AG09309 (cell line): ENCODE measurements at places on chromosomes 1 and 21.

DNA sequence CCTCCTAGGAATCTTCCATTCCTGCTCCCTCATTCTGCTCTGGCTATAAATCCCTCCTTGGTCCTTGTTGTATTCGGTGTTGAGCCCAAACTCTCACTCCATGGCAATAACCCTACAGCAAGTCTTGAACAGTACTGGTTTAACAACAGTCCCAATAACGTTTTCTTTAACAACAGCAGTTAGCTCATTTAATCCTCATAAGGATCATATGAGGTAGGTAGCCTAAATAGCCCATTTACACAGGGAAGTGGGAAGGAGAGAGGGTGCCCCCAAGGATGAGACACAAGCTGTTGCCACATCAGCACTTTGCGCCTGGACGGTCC, 444 bp upstream of the AGTRAP start:
- no peak for DNase-seq

DNA sequence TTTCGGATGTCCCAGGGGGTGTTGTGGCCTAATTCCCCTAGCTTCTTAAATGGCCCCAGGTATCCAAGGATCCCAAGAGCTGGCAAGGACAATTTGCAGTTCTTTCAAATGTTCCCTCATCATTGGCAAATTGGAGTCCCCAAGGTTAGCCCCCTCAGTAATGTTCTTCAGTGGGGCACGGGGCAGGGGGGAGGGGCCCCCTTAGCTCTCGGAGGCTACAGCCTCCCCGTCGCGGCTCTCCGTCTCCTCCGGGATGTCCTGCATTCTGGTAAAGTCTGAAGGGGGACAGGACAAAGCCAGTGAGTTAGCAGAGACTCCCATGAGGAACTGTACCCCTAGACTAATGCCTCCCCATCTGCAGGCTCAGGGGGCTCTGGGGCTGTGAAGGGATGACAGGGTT, 6.3 kb downstream of the RXFP4 start:
- no peak for DNase-seq

DNA sequence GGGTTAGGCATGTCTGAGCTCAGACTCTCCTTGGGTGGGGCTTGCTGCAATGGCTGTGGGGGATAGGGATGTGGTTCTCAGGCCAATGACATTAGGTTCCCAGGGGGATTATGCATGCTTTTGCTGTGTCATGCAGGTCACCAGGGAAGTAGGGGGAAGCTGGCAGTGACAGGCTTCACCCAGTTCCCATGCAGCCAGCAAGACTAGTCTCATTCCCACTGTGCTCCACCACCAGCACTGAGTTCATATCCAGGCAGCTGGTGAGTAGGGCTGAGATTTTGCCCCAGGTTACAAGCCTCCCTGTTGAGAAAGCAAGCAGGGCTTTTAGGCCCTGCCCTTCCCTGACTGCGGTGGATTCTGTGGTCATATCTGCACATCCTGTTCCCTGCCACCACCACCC, 32.1 kb upstream of the PLA2G5 start:
- DNase-seq: no peak

- DNase-seq: no peak
Measured at GRCh38 chr1:200526709-200527612, 93.6 kb downstream of the KIF14 start.
